ENCODE measurements at places on chromosomes 2 and 18.

DNA sequence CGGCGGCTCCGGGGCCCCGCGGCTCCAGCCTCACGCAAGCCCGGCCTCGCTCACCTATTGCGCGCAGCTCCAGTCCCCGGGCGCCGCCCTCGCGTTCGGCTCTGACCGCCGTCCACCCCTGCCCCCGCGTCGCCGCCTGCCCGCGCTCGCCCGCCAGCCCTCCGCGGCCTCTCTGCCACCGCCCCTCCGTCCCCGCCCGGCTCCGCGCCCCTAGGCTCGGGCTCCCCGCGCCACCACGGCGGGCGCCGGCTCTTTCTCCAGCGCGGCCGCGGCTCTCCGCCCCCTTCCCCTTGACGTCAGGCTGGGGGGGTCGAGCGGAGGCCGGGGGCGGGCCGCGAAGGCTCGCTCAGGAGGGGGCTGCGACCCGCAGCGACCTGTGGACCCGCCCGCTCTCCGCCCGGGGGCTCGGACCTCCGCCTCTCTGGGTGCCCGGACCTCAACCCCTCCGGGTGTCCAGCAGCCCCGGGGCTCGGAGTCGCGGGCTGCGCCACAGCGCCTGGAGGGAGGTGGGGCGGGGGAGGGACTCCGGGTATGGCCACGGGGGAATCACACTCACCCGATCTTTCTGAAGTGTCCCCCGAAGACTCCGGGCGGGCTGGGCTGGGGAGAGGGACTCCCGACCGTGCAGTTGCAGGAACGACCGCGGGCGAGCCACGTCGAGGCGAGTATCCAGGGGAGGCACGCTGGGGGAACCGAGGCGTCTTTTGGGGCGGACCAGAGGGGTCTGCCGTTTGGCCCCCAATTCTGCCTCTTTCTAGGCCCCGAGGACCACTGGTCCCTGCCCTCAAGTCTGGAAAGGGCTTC is at the start of gene SEMA4C:
SEMA4C (minus strand) TSS at position 259 of the 804 bp plus-strand sequence. CDS start 2,194 bp downstream, outside the sequence.
- DNase-seq: peak; percentile 42

GRCh38 chr2:69933839-69934613 is 19.1 kb downstream of the MXD1 start:
- no peak for DNase-seq

DNA sequence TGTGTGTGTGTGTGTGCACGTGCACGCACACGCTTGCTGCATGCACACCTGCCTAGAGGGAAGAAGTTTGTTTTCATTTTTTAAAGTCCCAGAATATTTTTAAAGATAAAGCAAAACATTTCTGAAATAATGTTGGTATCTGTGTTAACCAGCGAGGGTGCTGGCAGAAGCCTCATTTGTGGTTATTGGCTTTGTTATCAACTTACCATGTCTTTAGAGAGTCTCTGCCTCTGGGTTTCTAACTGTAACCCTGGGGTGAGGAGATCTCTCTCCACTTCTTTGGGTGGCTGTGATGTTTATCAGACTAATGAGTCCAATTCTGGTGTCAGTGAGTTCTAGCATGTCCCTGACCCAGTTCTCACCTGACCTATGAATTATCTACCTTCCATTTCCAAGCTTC is 927.6 kb upstream of the FANCL start:
- no peak for DNase-seq

DNA sequence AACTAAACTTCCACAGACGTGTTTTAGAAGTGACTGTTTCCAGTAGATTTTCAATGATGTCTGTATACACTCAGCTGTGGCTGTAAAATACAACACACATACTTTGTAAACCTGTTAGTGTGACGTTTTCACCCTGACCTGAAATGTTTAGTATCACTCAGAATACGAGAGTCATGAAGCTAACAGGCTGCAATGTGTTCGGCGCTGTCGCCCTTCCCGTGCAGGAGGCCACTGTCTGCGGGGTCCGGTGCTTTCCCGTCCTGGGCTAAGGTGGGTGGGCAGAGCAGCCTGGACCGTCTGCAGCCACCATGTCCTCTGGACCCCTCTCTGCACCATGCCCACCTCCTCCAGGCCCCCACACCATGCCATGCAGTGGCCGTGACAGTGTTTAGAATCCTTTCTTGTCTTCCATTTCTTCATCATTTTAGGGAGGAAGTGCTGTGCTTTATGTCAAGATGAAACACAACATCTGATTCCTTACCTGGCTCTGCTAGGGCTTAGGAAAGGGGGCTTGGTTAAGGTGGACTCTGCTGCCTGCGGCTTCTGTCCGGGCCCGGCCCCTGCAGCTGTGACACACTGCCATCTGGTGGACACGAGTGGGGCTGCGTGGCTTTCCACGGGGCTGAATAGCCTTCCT is 53.8 kb upstream of the RBM44 start:
- peak; percentile 72 for DNase-seq

DNA sequence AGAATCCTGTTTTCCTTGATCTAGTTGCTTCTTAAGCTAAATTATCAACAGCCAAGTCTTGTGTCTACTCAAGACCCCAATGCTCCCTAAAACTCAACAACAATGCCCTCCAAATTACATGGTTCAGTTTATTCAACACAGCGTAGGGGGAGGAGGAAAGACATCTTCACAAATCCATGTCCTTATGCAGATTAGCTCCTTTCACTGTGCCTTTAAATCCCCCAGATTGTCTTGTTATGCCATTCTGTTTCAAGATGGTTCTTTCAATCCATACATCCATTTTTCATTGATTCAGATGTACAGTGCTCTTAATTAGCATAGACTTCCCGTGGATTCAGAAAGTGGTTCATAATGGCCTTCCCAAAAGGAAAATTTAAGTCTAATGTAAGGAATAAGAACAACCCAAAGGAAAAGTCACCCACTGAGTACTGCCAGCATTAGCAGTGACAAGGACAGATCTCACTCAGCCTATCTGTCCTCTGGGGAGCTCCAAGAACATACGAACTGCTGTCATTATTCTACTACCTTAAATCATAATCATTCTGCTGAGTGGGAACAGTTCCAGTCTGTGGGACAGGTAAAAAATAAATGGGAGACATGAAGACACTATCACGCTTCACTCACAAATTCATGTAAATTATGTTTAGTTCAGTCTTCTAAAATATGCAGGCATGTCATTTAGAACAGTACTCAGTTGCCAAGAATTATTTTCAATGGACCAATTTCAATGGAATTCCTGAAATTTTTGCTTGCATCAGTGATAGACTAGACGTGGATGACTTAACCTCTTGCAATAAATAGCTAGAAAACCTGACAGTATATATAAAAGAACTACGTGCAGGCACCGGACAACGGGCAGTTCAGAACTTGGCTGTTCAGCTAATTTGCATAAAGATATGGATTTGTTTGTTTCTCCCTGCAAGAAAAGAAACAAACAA is 58.9 kb upstream of the RNU4ATAC start:
- no peak for DNase-seq

DNA sequence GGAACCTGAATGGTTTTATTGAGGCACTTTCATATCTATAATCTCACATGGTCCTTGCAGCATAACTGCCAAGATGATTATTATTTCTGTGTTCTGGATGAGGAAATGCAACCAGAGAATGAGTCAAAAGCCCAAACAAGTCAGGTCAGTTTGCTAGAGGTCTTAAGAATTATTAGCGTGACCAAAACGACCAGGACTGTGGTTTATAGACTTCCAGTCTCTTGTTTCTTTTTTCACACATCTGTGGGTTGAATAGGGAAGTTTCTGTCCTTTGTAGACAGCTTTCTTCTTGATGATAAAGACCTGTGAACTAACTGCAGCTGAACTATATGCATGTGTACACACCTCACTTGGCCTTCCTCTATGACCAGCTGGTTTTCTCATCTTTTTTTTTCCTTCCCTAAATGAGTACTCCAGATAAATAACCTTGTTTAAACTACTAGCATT is 13.9 kb downstream of the ADAM23 start:
- DNase-seq: no peak

GRCh38 chr2:29075894-29076705 is 1.8 kb upstream of the PCARE start:
- DNase-seq: no peak

DNA sequence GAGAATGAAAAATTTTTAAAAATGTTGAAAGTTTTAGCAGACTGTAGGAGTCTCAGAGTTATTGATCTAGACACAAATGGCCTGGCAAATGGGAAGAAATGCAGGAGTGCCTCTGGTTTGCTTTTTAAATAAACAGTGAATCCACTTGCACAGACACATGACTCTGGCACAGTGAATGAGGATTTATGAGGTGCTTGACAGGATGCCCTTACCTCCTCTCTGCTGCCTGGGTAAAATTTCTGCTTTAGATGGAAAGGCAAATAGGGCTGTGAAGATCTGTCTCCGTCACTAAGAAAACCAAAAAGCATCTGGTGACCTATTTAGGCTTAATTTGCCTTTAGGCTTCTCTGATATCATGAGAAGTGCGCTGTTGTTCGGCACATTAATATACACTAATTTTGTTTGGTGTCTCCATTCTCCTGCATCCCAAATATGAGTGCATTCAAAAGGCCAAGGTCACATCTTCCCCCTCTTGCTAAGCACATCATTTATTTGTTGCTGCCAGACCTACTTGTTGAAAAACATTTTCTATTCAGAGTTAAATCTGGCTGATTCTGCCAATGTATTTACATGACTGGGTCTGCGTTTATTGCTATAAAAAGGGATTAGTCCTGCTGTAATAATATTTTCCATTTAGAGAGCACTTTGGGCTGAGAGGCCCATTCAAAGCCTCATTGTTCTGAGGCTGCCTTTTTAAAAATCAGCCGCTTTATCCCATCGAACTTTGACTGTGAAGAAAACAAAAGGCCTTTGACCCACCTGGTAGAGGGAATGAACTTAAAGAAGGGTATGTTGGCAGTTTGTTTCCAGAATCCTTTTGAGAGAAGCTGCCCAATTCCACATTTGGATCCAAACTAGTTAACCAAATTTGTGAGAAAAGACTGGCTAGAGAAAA is 94.9 kb downstream of the RNF152 start:
- no peak for DNase-seq

DNA sequence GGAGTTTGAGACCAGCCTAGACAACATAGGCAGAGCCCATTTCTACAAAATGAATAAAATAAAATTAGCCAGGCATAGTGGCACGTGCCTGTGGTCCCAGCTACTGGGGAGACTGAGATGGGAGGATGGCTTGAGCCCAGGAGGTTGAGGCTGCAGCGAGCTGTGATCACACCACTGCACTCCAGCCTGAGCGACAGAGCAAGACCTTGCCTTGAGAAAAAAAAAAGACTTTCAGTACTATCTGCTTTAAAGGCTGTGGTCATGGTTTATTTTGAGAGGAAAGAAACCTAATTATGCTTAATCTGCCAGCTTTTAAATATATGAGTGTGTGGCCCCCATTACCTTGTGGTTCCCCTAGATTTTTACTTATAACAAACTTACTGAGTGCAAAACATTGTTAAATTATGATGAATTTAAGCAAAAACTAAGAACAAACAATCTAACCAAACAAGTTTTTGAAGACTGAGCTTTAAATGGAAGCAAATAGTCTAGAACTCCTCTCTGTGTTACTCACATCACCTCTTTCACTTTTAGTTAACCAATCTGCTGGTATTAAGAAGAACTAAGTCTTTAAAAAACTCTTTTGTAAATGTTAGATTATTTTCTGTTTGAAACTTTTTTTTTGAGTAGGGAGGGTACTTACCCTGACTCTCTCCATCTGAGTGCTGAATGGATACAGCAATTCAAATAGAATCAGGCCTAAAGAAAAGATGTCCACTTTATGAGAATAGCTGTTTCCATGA is 65.4 kb downstream of the EIF2AK3 start:
- no peak for DNase-seq

- no peak for DNase-seq
These were observed 254.4 kb downstream of the ZNF521 start for GRCh38 chr18:25097569-25098056.

GRCh38 chr2:60400462-60401246 is 152.8 kb downstream of the BCL11A start:
- DNase-seq: no peak

DNA sequence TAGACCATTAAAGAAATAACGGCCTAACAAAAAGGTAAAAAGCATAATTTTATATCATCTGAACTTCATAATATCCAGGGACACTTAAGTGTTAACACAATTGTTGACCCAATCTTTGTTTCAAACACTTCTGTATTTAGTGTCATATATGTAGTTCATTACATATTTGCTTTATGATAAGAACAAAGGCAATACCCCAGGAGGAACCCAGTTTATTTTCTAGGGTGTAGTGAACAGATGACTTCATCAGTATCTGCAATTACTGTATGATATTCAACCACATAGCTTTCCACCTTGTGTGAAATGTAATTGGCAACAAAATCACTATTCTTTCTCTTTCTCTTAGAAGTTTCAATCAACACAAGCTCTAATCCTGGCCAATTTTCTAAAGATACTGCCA is 177.8 kb downstream of the SLC39A10 start:
- DNase-seq: no peak

GRCh38 chr2:2575870-2576386 is 244.9 kb upstream of the MYT1L start:
- no peak for DNase-seq

DNA sequence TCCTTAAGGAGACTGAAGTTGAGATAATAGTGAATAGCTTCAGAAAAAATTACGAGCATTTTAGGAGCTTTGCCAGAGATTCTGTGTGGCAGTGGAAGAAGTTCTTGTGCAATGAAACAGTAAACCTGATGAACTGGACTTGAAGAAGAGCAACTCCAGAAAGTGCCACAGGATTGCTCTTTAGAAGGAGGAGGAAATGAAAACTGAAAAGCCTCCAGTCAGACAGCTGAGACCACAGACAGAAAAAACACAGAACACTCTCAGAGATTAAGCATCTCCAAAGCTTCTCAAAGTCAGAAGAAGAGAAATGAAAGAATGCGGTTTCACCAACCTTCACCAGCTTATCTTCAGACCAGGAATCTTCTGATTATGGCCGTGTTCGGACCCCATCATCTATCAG is 329.7 kb upstream of the CNTNAP5 start:
- DNase-seq: no peak

GRCh38 chr2:188326669-188327301 is 35.1 kb downstream of the GULP1 start:
- no peak for DNase-seq

DNA sequence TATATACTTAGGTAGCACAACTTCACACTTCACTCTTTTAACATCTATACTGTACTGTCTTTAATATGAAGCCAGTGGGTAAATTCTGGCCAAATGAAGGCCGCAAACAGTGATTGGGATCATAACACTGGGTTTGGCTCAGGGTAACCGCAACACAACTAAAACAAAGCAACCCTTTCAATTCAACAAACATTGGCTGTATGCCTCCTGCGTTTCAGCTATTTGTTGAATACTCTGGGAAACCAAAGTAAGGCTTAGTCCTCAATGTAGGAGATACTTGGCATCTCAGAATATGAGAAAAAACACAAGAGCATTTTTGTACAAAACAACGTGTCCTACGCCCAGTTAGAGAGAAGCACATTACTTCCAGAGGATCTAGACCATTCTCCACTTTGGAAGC is 693.3 kb upstream of the KLHL29 start:
- DNase-seq: no peak

Measured in effector CD8-positive, alpha-beta T cell (primary cell).